ENCODE measurements at places on chromosomes 13 and 19.

- no peak for DNase-seq
Observed at GRCh38 chr13:68292601-68293000, 1062.5 kb upstream of the PCDH9 start.

DNA sequence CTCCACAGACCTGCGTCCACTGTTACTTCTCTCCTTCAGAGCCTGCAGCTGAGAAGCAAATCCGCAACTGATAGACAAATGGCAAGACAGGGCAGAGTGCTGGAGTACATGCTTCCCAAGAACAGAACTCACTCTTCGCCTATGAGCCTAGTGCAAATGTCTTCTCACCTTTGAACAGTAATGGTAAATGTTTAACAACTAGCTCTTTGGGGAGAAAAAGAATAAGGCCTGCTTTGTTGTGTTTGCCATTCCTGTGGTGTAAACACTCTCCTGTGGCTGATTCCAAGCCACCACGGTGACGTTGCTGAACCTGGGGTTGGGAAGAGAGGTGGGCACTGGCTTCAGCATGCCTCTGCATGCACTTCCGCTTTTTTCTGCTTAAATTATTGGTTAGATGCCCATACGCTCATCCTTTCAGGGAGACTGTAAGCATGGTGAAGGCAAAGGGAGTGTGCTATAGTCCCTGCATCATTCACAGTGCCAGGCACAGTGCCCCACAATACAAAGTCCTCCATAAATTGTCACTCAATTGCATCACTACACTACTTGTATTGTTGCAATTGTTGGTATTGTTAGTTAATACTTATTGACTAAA is 28.1 kb upstream of the GTF3A start:
- no peak for DNase-seq

- DNase-seq, result no peak
Observed at GRCh38 chr13:58876473-58876872, 1244.9 kb downstream of the PCDH17 start.

DNA sequence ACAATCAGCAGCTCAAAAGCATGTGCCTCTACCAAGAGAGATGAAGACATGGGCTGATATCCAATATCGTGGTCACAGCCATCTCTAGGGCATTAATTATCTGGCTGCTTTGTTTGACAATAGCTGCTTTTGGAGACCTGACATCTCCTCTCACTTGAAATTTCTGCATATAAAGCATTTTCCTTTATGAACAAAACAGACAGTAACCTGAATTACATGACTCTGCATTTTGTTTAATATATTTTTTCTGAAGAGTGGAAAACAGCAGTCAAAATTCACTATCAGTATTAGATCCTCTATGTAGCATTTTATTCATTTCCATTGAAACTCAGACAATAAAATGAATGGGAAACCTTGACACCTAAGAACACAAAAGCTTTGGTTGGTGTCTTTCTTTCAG is 42.4 kb upstream of the ESD start:
- DNase-seq, result no peak

DNA sequence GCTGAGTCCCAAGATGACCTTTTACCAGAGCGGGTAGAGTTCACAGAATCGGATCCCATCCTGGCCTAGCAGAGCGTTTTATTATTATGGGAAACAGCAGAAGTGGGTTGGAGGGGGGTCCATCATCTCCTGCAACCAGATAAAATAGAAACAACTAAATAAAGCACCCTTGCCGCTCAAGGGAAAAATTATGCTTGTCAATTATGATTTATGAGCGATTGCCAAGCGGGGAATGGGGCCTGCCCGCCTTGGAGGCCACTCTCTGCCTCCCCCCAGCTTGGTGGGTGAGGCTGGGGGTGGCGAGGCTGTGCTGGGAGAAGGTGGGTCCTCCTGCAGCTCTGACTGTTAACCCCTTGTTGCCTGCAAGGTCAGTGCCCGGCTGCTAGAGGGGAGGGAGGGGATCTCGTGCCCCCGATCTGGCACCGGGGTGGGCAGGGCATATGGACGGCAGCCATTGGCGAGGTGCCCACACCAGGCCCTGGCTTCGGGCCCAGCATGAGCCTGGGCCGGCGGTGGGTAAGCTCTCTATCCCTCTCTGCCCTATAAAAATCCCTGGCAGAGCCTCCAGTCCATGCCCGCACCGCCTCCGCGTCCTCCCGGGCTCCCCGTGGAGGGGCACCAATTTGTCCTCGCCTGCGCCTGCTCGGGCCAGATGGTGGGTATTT is 129.1 kb downstream of the URI1 start:
- no peak for DNase-seq

- no peak for DNase-seq
Observed at GRCh38 chr13:70864731-70865130, 756.5 kb upstream of the KLHL1 start.

DNA sequence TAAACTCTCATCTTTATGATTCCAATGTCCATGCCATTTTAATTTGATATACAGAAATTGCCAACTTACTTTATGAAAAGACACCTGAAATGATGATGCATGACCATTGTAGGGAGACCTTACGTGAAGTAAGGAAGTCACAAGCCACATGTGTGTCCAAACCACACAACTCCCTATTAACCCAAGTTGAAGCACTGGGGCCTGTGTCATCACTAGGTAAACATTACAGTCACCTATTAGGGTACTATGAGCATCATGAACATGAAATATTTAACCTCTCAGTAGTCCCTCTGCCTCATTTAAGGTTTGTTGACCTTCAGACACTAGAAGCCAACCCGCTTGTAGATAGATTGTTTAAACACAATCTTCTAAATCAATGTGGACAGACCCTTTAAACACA is 576.9 kb downstream of the IRS2 start:
- DNase-seq, result no peak

DNA sequence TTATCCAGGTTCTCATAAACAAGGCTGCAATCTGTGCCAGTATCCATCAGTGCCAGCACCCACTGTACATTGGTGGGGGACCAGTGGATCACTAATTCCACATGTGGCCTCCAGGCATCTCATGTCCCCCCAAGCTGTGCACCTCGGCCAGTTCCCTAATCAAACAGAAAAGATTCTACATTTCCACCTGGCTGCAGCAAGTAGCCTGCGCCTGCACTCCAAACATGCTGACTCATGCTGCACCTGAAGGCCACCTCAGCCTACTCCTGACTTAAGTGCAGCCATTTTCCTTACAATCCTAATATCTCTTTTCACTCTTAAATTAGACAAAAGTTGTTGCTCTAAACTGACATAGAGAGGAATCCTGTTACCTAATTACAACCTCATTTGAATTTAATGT is 729.4 kb upstream of the MIR17HG start:
- DNase-seq, result no peak

- no peak for DNase-seq
Observed at GRCh38 chr13:44432650-44433049, 59.0 kb downstream of the SERP2 start.

- no peak for DNase-seq
Observed at GRCh38 chr13:38970380-38971051, 20.1 kb downstream of the STOML3 start.
